Activated CD4-positive, alpha-beta T cell treated with anti-CD3 and anti-CD28 coated beads, Interleukin-2, amount 50 U/mL, for 24 hours (primary cell): ENCODE measurements at places on chromosomes 3 and 15.

DNA sequence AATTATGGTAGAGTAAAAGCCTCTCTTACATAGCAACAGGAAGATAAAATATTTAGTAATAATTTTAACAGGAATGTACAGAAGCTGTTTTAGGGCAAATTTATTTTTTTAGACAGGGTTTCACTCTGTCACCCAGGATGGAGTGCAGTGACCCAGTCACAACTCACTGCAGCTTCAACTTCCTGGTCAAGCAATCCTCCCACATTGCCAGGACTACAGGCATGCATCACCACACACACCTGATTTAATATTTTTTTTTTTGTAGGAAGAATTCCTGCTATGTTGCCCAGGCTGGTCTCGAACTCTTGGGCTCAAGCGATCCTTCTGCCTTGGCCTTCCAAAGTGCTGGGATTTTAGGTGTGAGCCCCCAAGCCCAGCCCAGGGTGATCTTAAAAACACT is 61.1 kb downstream of the PCCB start:
- no peak for DNase-seq

- no peak for DNase-seq
Observed at GRCh38 chr3:138912237-138912636, 34.7 kb downstream of the FOXL2 start.

- DNase-seq, result no peak
Observed at GRCh38 chr3:150292891-150293290, 115.2 kb upstream of the TSC22D2 start.

GRCh38 chr15:100787567-100788417 is 91.8 kb upstream of the ALDH1A3 start:
- DNase-seq, result no peak

DNA sequence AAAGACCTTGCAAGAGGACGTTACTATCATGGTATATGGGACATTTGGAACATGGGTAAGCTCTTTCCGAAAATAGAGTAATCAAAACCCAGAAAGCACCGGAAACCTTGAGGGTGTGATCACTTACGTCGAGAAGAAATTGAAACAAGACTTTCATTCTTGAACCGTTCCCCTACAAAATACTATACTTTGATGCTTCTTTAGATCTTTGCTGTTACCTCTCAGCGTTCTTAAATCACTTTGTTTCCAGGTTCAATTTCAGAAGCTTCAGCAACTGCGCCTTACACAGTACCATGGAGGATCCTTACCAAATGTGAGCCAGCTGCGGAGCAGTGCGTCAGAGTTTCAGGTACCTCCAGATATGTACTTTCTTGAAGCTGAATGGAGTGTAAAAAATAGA is 10.1 kb downstream of the CRTC3 start:
- peak; percentile 36 for DNase-seq

DNA sequence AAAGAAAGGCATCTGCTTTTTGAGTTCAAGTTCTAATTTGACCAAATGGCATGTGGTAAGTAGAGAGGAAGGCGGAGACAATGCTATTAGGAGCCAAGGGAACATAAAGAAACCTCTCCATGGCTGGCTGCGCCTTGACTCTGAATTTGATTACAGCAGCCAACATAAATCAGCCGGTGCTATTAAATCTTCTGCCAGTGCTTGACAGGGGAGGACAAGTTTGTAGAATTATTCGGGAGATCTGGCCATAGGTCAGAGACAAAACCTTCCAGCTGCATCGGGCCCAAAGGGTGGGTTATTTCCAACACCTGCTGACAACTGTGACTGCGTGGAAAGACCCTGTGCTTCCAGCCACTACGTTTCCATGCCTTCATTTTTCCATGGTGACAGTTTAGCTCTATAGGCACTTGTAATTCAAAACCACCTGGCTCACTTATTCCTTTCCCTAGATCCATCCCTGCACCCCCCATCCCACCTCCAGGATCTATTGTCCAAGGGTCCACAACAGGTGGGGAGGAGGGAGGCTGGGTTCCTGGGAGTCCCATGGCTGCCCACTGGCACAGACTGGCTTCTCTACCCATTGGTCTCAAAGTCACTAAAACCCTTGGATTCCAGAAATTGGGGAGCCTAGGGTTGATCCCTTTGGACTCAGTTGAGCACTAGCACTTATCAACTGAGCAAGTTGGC is 15.9 kb downstream of the COLQ start:
- DNase-seq, result no peak

- no peak for DNase-seq
Observed at GRCh38 chr15:39434163-39434562, 146.7 kb upstream of the THBS1 start.

DNA sequence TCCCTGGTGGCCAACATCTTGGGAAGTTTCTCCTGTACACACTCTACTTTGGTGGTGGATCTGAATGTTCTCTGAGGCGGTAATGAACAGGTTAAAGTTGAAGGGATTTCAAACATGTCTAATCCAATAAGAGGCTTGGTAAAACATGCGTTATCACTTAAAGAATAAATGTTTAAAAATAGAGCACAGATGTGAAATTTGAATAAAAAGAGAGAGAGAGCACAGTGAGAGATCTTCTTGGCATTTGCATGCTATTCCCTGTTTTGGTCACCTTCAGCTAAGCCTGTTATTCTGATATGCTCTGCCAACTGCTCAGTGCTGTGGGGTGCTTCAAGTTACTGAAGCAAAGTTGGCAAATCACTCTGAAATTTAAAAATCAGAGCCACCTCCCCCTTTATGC is 237.7 kb upstream of the WNT5A start:
- DNase-seq, result no peak

DNA sequence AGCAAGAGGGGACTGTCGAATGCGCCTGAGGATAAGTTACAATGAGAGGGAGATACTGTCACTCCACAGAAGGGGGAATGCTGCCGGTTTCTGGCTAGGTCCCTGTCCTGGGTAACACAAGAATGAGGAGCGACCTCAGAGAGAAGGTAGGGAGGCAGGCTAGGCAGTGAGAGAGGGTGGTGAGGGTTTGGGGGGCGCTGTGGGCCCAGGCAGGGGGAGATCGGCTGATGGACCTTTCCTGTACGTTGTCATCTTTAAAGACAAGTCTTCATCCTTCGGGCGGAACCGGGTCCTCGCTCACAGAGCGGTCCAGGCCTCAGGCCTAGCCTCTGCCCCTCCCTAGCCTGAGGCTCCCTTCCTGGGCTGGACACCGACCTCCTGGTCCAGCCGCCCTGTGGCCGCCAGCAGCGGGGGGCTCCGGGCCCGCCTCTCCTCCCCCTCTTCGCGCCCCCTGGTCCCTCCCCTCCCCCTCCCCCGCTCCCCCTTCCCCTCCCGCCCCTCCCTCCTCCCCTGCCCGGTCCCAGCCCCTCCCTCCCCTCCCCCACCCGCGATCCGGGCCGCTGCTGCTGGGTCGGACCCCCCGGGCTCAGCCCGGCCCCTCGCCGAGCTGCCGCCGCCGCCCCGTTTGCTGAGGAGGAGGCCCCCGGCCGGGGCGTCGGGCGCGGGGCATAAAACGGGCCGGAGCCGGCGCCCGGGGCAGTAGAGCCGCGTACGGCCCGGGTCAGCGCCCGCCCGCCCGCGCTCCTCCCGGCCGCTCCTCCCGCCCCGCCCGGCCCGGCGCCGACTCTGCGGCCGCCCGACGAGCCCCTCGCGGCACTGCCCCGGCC is at the start of gene CHRD:
TSS of gene CHRD (plus strand) at position 697 of the 827 bp plus-strand sequence. CDS start 265 bp downstream, outside the sequence.
- no peak for DNase-seq

GRCh38 chr3:45985532-45986302 is 9.9 kb downstream of the FYCO1 start:
- DNase-seq, result no peak

DNA sequence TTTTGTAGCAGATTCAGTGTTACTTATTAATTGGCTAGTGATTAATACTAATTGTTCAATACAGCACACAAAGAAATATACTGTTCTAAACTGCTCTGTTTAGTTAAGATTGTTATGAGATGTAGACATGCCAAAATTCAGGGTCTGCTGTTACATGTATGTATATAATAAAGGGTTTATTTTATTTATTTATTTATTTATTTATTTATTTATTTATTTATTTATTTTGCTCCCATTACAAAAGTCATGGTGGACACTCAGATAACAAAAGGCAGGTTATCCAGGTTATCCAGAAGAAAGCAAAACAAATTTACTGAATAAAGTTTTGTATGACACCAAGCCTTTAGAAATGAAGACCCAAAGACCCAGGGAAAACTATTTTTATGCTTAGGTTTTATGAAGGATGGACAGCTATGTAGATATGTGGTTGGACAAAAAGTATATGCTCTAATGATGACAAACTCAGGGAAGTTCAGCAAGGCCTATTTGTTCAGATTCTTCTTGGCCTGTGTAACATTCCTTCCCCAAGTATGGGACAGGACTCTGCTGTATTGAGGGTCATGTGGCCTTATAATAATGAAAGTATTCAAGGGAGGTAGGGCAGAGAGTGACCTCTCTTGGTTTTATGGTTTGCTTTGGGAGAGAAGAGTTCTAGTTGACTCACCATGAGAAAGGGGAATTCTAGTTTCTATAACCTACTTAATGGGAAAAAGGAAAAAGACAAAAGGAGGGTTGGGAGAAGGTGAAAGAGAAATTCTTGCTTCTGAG is 1056.8 kb downstream of the ROBO2 start:
- DNase-seq, result no peak

DNA sequence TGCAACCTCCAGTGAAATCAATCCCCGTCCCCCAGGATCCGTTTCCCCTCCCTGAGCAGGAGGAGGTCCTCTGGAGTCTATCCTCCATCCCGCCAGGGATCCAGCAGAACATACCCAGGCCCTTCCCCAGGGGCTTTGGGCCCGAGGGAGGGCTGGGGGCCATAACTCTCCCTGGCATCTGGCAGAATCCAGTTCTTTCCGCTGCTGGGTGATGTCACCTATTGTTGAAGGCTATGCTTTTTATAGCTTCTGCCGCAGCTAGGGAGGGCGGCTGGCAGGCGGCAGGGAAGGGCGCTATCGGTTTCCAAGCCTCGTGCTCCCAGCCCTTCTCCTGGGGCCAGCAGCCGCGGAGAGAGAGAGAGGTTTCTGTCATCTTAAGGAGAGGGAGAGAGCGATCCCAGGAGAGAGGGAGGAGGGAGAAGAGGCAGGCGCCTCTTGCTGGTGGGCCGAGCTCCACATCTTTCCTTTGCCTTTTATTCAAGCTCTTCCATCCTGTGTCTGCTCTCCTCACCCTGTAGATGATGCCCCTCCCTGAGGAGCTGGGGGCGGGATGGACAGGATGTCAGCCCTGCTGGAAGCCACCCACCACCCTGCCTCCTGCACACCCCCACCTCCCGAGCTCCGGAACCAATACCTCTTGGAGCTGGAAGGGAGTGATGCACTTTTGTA is 120.1 kb downstream of the ANP32A start:
- DNase-seq, result no peak

GRCh38 chr15:28012231-28012630 is 86.9 kb downstream of the OCA2 start:
- no peak for DNase-seq

GRCh38 chr3:115602194-115602593 is 21.1 kb upstream of the GAP43 start:
- DNase-seq, result no peak

GRCh38 chr3:37872413-37873160 is 10.9 kb downstream of the CTDSPL start:
- DNase-seq, result no peak

DNA sequence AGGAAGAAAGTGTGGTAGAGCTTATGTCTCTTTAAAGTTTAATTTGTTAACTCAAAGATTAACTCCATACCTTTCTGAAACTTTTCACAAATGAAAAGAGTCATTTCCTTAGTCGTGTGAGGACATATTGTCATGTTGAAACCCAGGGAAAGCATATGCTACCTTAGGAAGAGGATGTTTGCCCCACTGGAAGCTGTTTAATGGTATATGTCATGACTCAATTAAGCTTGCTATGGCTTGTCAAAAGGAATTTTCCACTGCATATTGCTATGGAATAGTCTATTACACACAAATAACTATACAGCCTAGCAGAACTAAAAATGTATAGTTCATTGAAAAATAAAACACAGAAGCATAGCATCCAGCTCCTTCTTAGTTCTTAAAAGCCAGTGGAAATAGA is 69.9 kb downstream of the NSUN3 start:
- DNase-seq, result no peak

DNA sequence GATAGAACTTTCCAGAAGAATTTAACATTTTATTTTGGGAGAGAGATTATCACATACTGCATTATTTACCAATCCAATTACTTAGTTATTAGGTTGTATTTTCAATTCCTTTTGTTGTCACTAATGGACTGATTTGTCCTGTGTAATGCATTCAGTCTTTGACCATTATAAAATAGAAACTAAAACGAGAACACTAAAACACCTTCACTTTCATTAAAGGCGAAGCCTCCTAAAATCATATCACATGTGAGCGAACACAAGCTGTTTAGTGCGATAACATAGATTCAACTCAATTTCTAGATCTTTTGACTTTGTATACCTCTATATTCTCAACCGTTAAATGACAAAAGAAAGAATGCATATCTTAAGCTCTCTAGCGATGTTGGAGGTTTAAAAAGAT is 253.4 kb downstream of the VGLL3 start:
- DNase-seq, result no peak

- no peak for DNase-seq
Observed at GRCh38 chr15:61115679-61116078, 113.4 kb downstream of the RORA start.

DNA sequence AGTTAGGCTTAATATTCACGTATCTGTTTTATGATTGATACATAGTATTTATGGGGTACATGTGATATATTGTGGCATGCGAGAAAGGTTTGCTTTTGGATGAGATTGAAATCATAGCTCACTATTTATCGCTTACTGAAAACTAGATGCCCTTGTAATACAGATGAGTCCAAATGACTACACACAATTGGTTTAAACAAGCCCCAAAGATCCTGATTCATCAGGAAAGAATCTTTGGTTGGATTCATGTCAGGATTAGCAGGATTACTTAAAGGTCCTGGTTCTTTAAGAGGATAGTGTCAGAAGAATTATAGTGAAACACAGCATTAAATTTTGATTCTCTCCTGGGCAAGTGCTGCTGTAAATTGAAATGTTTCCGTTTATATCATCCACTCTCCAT is 18.6 kb upstream of the AADAC start:
- DNase-seq, result no peak

- no peak for DNase-seq
Observed at GRCh38 chr3:33006081-33006480, 54.6 kb downstream of the CCR4 start.

DNA sequence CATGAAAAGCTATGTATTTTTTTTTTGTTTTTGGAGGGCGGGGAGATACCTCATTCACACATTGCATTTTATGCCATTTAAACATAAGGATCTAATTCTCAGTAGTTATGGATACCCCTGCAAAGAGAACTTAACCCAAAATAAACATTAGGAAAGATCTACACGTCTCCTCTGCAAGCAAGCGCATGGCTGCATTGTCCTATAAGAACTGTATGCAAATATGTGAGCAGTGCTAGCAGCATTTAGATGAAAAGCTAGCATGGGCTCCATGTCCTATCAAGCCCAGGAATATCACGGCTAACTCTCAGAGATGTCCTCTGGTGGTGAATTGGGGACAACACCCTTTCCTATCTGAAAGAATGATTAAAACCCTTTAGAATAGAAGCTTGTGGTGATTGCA is 292.8 kb downstream of the MEX3B start:
- no peak for DNase-seq

GRCh38 chr3:119990888-119991287 is 103.4 kb downstream of the GSK3B start:
- DNase-seq, result no peak

- DNase-seq, result no peak
Observed at GRCh38 chr3:182723596-182723995, 69.7 kb upstream of the ATP11B start.

GRCh38 chr3:122247825-122248185 is 64.3 kb downstream of the CASR start:
- DNase-seq, result no peak

- no peak for DNase-seq
Observed at GRCh38 chr3:45568848-45569762, 25.4 kb upstream of the LIMD1 start.
